Right renal cortex interstitium (tissue), 3 donors: ENCODE measurements at places on chromosomes 1 and 21. TPM values are rescaled to one million over a fixed set of nuclear protein-coding genes. Genes with fewer than 3 reads are reported as not detected.

TXLNA gene
- 44.8 TPM for polyA plus RNA-seq

PTPRC gene
- 7.4 TPM for polyA plus RNA-seq

PDZK1IP1 gene
- polyA plus RNA-seq: 43.7 TPM

TMCC2 gene
- polyA plus RNA-seq: 6.3 TPM

IL20 gene
- not detected for polyA plus RNA-seq

DCST1 gene
- 0.29 TPM for polyA plus RNA-seq

MRPL24 gene
- 75.7 TPM for polyA plus RNA-seq

AHCTF1 gene
- 60.4 TPM for polyA plus RNA-seq

LIPI gene
- 0.22 TPM for polyA plus RNA-seq

SLC25A34 gene
- polyA plus RNA-seq: 1.4 TPM

CACHD1 gene
- 56.8 TPM for polyA plus RNA-seq

HSPB7 gene
- 2.7 TPM for polyA plus RNA-seq

WNT2B gene
- 1.9 TPM for polyA plus RNA-seq

EVA1C gene
- polyA plus RNA-seq: 2.5 TPM

CYYR1 gene
- polyA plus RNA-seq: 63.2 TPM

CRYBG2 gene
- polyA plus RNA-seq: 0.80 TPM

VSIG8 gene
- 0.93 TPM for polyA plus RNA-seq

ZFYVE9 gene
- 39.5 TPM for polyA plus RNA-seq

CRP gene
- polyA plus RNA-seq: not detected

TDRD5 gene
- polyA plus RNA-seq: 4.4 TPM

SPRR2B gene
- polyA plus RNA-seq: not detected

SHISAL2A gene
- 1.6 TPM for polyA plus RNA-seq

KCNJ15 gene
- 261 TPM for polyA plus RNA-seq
